ENCODE measurements at places on chromosomes 6 and 20. TPM values are rescaled to one million over a fixed set of nuclear protein-coding genes. Genes with fewer than 3 reads are reported as not detected.

GRCh38 chr6:105322499-105323225 lies 80.2 kb downstream of the PREP start:
- H3K36me3 ChIP-seq: peaks cover 9% of the 10 kb centered on the region
- H3K27me3 ChIP-seq: no peaks in the 10 kb centered on the region
- no peak overlapping the region for H3K27ac ChIP-seq
- DNase-seq: no peak
- H3K4me1 ChIP-seq: peaks cover 15% of the 10 kb centered on the region

BACH2 gene
- total RNA-seq: 13.1 TPM

DNA sequence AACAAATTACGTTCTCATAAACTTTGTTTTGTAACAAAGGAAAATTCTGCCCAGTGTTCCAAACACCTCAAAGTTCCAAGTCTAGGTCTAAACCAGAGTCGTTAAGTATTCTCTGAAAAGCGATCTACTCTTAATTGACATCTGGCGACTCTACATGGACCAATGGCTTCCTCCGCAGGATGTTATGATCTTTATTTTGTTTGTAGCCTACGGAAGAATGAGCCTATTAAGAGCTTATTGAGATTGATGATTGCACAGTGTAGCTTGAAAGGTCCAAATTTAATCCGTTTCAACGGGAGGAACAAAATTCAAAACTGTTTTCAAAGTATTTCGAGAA lies 61.1 kb downstream of the FAM217A start:
- no peak for DNase-seq
- H3K36me3 ChIP-seq: peaks cover 16% of the 10 kb centered on the region
- H3K4me1 ChIP-seq: peaks cover 53% of the 10 kb centered on the region

BMP7 gene
- total RNA-seq: 14.5 TPM

DNA sequence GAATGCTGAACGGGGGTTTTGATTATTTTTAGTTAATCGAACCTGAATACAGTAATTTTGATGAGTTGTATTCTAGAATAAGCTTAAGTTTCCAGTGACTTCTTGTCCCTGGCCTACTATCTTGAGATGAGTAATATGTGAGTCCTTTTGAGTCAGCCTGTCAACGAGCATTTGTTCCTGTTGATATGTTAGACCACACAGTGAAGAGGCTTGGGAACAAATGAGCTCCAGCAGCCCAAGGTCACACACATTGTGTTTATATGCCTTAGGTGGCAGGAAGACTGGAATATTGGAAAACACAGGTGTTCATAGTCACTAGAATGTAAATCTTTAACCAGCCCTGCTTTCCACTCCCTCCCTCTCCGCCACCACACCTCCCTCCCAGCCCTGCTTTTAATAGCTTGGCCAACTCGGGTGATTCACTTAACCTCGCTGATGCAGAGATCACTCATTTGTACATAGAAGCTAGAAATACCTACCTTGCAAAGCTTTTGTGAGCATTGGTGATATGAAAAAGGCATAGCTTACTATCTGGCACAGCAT lies 9.1 kb downstream of the SMPDL3A start:
- H3K27me3 ChIP-seq: no peaks in the 10 kb centered on the region
- DNase-seq: no peak
- H3K36me3 ChIP-seq: peaks cover 3% of the 10 kb centered on the region
- H3K27ac ChIP-seq: no peak overlapping the region
- H3K4me3 ChIP-seq: no peak overlapping the region

GRCh38 chr6:45664707-45665106 lies 287.0 kb upstream of the SUPT3H start:
- no peak for DNase-seq
- no peaks in the 10 kb centered on the region for H3K36me3 ChIP-seq
- H3K27ac ChIP-seq: no peak overlapping the region
- peak overlapping the region; percentile 36 for H3K4me3 ChIP-seq
- H3K27me3 ChIP-seq: peaks cover 61% of the 10 kb centered on the region

- H3K27ac ChIP-seq: peak overlapping the region; percentile 63
- no peak overlapping the region for H3K4me3 ChIP-seq
- no peaks in the 10 kb centered on the region for H3K36me3 ChIP-seq
- H3K27me3 ChIP-seq: peaks cover 19% of the 10 kb centered on the region
- DNase-seq: no peak
These were observed 383.0 kb upstream of the CDH4 start for GRCh38 chr20:60869087-60869486.

DNA sequence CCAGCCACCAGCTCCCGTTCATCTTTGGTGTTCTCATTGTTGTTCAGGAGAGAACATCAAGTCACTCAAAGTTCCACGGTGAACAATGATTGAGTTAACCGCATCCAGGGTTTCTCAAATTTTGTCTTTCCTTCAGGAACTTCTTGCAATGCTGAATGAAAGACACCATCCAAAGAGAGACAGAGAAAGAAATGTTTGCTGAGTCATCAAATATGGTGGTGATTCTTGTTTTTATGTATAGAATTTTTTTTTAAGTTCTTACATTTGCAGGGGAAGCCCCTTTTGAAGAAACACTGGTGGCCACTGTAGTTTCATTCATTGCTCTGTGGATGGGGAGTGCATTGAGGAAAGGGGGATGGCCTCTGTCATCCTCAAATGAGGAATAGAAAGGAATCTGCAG lies 62.3 kb upstream of the ENPP5 start:
- H3K36me3 ChIP-seq: peaks cover 7% of the 10 kb centered on the region
- no peak for DNase-seq
- no peaks in the 10 kb centered on the region for H3K4me1 ChIP-seq
- H3K27me3 ChIP-seq: peaks cover 4% of the 10 kb centered on the region
- H3K4me3 ChIP-seq: no peak overlapping the region

- peaks cover 7% of the 10 kb centered on the region for H3K27me3 ChIP-seq
- peak overlapping the region; percentile 94 for H3K4me3 ChIP-seq
- H3K4me1 ChIP-seq: peaks cover 30% of the 10 kb centered on the region
These were observed 523 bp downstream of the CPXM1 start for GRCh38 chr20:2799688-2800520.

GRCh38 chr6:97563529-97563928 lies 280.5 kb upstream of the MMS22L start:
- no peak for DNase-seq
- H3K4me1 ChIP-seq: no peaks in the 10 kb centered on the region
- H3K27ac ChIP-seq: no peak overlapping the region
- H3K36me3 ChIP-seq: no peaks in the 10 kb centered on the region
- no peaks in the 10 kb centered on the region for H3K27me3 ChIP-seq

DNA sequence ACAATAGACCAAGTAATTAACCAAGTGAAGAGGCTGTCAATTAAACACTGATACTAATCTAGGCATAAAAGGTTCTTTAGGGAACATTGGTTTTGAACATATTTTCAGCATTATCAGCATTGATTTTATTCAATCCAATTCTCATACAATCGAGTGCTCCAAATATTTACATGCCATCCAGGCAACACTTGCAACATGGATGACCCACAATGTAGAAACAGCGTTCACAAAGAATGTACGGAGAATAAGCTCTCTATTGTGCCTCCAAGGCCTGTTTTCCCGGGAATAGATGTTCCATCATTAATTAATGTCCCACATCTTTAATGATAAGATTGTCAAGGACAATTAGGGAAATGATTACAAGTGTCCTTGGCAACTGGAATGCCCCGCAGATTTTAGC lies 117.4 kb downstream of the RFX6 start:
- H3K27me3 ChIP-seq: peaks cover 5% of the 10 kb centered on the region
- no peak for DNase-seq
- H3K4me1 ChIP-seq: peaks cover 5% of the 10 kb centered on the region
- H3K27ac ChIP-seq: no peak overlapping the region

PDE7B gene
- total RNA-seq: 0.61 TPM

- no peak overlapping the region for H3K4me3 ChIP-seq
- H3K27ac ChIP-seq: peak overlapping the region; percentile 69
- H3K36me3 ChIP-seq: no peaks in the 10 kb centered on the region
- no peaks in the 10 kb centered on the region for H3K27me3 ChIP-seq
- DNase-seq: no peak
These were observed 175.8 kb upstream of the LRFN2 start for GRCh38 chr6:40762981-40763380.

- peaks cover 67% of the 10 kb centered on the region for H3K4me1 ChIP-seq
- H3K4me3 ChIP-seq: peak overlapping the region; percentile 65
- peak overlapping the region; percentile 93 for H3K27ac ChIP-seq
- H3K36me3 ChIP-seq: no peaks in the 10 kb centered on the region
These were observed 146.5 kb upstream of the ZNF217 start for GRCh38 chr20:53739799-53740785.

DNA sequence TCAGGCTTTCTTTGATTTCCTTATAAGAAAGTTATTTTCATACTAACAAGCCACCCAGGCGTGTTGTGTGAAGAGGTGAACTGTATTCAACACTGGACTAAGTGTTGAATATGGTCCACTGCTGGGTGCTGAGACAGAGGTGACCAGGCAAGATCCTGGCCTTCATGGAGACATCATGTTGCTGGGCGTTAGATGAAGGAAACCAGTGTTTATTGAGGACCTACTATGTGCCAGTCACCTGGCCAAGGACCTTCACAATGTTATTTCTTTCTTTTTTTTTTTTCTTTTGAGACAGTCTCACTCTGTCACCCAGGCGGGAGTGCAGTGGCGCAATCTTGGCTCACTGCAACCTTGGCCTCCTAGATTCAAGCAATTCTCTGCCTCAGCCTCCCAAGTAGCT lies 1.9 kb upstream of the TREML1 start:
- no peak overlapping the region for H3K27ac ChIP-seq
- no peak overlapping the region for H3K4me3 ChIP-seq
- no peaks in the 10 kb centered on the region for H3K4me1 ChIP-seq
- DNase-seq: no peak
- peaks cover 3% of the 10 kb centered on the region for H3K27me3 ChIP-seq

GRCh38 chr20:24097506-24098245 lies 109.1 kb upstream of the GGTLC1 start:
- no peak overlapping the region for H3K4me3 ChIP-seq
- H3K36me3 ChIP-seq: no peaks in the 10 kb centered on the region
- peaks cover 22% of the 10 kb centered on the region for H3K27me3 ChIP-seq
- DNase-seq: no peak

CFAP61 gene
- total RNA-seq: 1.7 TPM

- H3K4me3 ChIP-seq: no peak overlapping the region
- DNase-seq: peak; percentile 67
- H3K27ac ChIP-seq: peak overlapping the region; percentile 77
- peaks cover 44% of the 10 kb centered on the region for H3K27me3 ChIP-seq
- no peaks in the 10 kb centered on the region for H3K36me3 ChIP-seq
These were observed 13.4 kb upstream of the FOXC1 start for GRCh38 chr6:1596088-1596852.

- DNase-seq: no peak
- peaks cover 4% of the 10 kb centered on the region for H3K4me1 ChIP-seq
- no peaks in the 10 kb centered on the region for H3K36me3 ChIP-seq
- H3K27me3 ChIP-seq: peaks cover 5% of the 10 kb centered on the region
- no peak overlapping the region for H3K27ac ChIP-seq
These were observed 38.4 kb upstream of the GCNT2 start for GRCh38 chr6:10482636-10483257.

DNA sequence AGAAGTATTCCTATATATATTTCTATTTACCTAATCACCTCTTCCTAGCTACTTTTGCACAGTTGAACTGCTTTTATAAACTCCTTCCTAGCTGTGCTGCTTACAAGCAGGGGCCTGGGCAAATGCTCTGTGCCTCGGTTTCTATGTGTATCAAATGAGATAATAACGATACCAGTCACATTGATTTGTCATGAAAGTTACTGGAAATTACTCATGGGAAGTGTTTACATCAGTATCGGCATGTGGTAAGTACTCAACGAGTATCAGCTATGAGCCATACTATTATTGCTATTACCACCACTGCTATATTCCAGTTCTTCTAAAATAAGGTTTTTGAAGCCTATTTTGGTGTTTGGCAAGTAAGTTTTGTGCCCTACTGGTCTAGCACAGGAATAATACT lies 4.9 kb downstream of the LAMA4 start:
- peaks cover 9% of the 10 kb centered on the region for H3K36me3 ChIP-seq
- DNase-seq: no peak
- H3K4me3 ChIP-seq: no peak overlapping the region
- peaks cover 20% of the 10 kb centered on the region for H3K4me1 ChIP-seq
- H3K27ac ChIP-seq: no peak overlapping the region

DNA sequence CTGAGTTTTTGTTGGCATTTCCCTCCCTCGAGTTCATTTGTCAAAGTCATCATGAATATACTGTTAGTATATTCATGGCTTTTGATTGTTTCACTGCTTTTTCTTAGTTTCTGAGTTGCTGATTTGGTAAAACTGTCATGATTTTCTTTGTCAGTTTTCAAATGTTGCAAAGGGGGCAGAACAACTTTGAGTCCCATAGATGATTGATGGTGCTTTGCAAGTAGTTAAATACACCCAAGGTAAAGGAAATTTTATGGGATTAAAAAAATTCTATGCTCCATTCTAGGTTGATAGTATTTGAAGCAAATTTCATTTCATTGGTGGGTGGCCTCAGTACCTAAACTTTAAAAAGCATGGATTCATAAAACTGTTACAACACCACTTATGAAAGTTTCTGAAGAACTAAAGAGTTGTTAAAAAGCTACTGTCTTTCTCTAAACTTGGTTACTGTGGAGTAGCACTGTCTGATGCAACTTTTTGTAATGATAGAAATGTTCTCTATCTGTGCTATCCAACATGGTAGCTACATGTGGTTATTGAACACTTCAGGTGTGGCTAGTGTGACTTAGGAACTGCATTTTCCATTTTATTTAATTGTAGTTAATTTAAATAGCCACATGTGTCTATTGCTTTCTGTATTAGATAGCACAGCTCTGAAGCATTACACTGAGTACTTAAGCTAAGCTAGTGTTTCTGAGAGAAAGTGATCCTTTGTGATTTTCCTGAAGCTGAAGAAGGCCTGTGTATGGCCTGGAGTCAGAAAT lies 153.6 kb downstream of the ZFAND3 start:
- peaks cover 30% of the 10 kb centered on the region for H3K36me3 ChIP-seq
- no peak for DNase-seq
- no peak overlapping the region for H3K27ac ChIP-seq
- no peaks in the 10 kb centered on the region for H3K27me3 ChIP-seq
- H3K4me1 ChIP-seq: peaks cover 10% of the 10 kb centered on the region

GGTLC1 gene
- not detected for total RNA-seq

- no peaks in the 10 kb centered on the region for H3K27me3 ChIP-seq
- no peak overlapping the region for H3K27ac ChIP-seq
- H3K4me3 ChIP-seq: no peak overlapping the region
- no peaks in the 10 kb centered on the region for H3K4me1 ChIP-seq
- DNase-seq: no peak
These were observed 59.8 kb downstream of the CCDC170 start for GRCh38 chr6:151553416-151554165.

DNAH8 gene
- total RNA-seq: 0.39 TPM

POU3F2 gene
- total RNA-seq: 114 TPM

GRCh38 chr6:73515204-73515655 lies 5.6 kb downstream of the EEF1A1 start:
- peaks cover 51% of the 10 kb centered on the region for H3K36me3 ChIP-seq
- no peak for DNase-seq
- H3K4me3 ChIP-seq: peak overlapping the region; percentile 86
- peaks cover 48% of the 10 kb centered on the region for H3K4me1 ChIP-seq
- peaks cover 49% of the 10 kb centered on the region for H3K27me3 ChIP-seq
